ENCODE measurements at places on chromosomes 4 and X.

DNA sequence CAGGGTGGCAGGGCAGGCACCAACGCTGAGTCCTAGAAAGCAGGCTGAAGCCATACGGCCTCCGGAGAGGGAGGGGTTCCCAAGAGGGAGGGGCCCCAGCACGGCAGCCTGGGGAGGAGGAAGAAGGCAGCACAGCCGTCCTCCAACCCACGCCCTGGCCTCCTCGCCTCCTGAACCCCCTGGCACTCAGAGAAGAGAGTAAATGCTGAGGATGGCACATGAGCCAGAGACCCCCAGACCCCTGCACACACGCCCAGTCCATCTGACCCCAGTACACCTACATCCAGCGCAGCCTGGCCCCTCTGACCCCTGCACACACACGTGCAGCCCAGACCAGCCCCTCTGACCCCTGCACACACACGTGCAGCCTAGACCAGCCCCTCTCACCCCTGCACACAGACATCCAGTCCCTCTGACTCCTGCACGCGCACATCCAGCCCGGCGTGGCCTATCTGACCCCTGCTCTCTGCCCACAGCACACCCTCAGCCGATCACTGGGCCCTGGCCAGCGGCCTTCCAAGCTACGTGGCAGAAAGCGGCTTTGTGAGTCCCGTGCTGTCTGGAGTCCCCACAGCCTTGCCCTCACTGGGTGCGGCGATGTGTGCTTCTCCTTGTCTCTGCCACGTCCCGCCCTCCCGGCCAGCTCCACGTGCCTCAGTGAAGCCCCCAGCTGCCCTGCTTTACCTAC, 18.5 kb downstream of the ATP5ME start:
- DNase-seq, result no peak

DNA sequence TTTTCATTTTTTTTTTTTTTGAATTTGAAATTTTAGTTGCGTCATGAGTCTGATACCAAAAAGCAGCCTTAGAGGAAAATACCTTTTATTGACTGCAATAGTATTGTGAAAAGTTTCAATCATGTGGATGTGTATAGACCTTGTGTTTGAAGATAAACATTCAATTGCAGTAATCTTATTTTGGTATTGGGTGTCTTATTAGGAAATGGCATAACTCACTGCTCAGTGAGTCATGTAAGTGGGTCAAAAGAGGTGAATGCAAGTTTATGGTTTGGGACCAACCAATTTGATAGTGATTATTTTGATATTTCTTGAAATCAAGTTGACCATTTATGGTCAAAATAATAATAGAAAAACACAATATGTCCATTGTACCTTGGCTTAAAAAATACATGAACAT, 627.8 kb upstream of the SLIT2 start:
- DNase-seq, result no peak

DNA sequence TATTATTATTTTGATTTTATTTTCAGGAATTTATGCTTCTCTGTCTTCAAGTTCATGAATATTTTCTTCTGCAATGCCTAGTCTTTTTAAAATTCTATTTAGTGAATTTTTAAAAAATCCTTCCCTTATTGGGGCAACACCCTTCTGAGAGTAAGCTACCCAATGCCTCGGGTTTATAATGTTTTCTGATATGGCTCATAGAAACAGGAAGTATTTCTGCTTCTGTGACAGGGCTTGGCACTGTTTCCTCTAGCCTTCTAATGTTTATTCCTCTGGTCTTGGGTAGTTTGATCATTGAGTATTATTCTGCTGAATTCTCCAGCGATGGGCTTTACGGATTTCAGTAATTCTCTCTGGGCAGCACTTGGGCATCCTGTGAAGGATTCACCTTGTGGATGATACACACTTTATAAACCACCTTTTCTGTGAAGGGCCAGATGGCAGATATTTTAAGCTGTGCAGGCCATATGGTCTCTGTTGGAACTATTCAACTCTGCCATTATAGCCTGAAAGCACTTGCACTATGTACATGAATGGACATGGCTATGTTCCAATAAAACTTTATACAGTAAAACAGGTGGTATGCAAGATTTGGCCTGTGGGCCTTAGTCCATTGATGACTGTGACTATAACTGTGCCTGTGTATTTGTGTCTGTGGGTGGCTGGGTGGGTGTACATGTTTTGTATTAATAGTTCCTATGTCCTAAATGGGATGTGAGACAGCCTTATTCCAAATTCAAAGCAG, 95.9 kb upstream of the FAT1 start:
- no peak for DNase-seq

GRCh38 chr4:15366721-15367120, 61.1 kb upstream of the C1QTNF7 start:
- no peak for DNase-seq

DNA sequence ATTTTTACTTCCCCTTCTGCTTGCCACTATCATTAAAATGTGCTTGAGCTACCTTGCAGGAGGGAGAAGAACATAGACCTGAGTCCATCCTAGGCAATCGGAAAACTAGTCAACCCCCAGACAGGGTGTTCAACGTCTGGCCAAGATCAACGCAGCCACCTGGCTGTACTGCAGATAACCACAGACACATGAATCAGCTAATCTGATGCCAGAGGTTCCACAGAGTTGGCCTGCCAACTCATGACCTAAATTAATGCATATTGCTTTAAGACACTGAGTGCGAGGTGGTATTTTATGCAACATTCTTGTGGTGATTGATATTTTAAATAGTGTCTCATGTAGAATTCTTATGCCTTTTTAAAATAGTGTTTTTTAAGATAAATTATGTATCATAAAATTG, 1283.8 kb upstream of the PABPC4L start:
- no peak for DNase-seq

DNA sequence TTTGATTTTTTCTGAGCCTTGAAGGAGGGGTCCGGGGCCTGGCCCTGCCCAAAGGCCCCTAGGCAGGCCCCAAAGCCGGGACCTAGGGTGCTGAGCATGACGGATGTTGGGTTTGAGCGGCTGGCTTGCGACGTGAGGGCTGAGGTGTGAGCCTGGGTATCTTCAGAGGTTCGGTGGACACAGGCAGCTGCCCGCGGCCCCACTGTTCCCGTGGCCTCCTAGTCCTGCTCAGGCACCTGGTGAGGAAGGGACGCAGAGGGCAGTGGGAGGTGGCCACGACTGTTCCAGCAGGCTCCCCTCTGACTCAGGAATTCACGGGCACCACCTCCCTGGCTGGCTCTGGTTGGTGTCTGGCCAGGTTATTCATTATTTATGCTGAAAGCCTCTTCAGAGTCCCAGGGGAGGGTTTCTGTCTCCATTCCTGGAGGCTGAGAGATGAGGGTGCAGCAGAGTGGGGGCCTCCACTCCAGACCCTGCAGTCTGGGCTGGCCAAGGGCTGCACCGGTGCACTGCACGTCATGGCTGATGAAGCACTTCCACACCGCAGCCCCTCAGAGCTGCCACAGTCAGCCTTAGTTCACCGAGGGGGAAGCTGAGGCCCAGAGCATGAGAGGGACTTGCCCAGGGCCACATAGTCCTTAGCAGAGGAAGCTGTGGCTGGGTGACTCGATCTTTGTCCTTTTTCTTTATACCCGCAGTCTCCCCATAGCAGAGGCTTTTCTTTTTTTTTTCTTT, 2.2 kb downstream of the MSANTD1 start:
- DNase-seq, result no peak

DNA sequence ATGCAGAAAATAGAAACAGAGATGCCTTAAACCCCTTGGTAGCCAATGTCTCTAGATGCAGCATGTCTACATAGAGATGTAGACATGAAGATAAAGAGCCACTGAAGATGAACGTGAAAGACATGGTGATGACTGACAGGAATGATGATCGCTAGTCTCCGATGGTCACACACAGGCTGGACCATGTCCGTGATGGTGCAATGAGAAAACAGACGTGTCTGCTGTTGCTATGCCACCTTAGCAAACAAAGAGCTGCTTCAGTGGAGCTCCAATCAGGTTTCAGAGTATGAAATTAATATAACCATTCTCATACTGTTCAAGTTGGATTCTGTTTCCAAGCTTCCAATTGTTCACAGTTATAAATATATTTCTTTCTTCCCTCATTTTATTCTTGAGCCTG, 256.5 kb downstream of the CAMK2D start:
- DNase-seq, result no peak

DNA sequence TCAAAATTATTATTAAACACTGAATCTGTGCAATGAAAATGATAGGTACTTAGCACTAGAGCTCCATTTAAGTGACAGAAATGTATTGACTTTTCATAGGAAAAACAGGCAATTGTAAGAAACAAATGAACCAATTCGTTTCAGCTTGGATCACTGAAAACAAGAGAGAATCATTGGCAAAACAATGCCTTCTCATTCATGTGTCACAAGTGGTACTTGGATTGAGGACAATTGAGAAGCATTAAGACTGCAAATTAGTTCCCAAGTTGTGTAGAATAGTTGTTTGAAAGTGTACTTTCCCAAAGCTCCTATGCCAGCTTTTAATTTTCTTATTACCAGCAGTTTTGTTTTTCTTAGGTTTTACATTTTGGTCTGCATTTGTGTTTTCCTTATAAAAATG, 20.6 kb downstream of the CNKSR2 start:
- no peak for DNase-seq

DNA sequence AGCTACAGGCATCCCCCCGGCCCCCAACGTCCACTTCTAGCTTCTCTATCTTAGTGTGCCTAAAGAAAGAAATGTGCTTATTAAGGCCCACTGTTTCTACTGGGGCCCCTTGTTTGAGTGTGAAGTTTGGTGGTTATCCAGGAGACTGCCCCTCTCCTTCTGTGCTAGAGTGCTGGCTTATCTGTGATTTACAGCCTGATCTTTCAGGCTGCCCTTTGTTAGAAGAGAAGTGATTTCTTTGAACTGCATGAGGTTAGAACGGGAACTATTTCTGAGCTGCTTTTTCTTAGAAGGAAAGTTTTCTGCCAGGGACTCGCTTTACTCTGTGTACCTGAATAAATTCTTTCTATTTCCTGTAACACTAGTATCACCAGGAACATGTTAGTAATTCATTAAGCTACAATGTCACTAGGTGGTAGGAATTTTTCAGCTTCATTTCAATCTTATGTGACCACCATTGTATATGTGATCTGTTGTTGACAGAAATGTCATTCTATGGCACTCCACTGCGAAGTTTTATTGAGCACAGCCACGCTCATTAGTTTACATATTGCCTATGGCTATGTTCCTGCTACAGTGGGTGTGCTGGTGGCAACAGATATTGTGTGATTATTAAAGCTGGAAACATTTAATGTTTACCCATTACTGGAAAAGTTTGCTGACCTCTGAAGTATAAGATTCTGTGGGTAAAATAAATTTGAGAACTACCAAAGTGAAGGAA, 193.8 kb upstream of the CXorf51B start:
- DNase-seq, result no peak

GRCh38 chrX:102930990-102931756, 5.9 kb upstream of the RAB40AL start:
- DNase-seq, result no peak

GRCh38 chrX:37455381-37455780, 106.2 kb downstream of the PRRG1 start:
- no peak for DNase-seq

DNA sequence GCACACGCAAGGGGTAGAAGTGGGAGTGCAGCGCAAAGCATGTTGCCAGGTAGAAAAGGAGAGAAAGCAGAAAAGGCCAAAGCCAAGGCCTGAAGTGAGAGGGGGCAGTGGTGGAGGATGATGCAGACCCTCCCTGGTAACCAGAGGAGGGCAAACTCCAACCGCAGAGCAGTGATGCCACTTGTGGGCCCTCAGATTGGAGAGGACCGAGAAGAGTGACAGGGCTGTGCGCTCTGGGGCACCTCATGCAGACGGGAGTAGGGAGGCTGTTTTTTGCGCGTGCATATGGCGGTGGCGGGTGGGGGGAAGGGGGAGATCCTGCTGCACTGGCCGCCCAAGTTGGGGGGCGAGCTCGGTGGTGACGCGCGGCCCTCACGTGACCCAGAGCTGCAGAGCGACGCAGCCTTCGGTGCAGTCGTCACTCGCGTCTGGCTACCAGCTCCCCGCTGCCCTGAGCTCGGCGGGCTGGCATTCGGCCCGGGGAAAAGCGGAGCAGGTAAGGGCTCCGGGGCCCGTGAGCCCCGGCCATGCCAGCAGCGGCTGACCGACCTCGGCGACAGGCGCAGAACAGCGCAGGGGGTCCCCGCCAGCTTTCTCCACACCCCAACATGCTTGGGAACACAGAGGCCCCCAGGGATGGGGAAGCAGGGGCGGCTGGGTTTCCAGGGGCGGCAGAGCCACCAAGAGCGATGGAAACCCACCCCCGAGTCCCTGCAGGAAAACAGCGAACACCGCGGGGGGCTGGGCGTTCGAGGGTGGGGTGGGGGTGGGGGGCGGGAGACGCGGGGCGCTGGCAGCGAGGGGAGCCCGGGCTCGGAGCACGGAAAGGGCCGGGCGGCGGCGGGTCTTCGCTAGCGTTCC, at the start of gene BEX3:
Gene BEX3 (plus strand): TSS at position 421 of the 861 bp plus-strand sequence. CDS start 984 bp downstream, outside the sequence.
- no peak for DNase-seq
